ENCODE measurements at places on chromosomes 7 and 10. TPM values are rescaled to one million over a fixed set of nuclear protein-coding genes. Genes with fewer than 3 reads are reported as not detected.

Gene COX15
- polyA plus RNA-seq = 53.4 TPM

Gene MLLT10
- polyA plus RNA-seq = 55.6 TPM

DNA sequence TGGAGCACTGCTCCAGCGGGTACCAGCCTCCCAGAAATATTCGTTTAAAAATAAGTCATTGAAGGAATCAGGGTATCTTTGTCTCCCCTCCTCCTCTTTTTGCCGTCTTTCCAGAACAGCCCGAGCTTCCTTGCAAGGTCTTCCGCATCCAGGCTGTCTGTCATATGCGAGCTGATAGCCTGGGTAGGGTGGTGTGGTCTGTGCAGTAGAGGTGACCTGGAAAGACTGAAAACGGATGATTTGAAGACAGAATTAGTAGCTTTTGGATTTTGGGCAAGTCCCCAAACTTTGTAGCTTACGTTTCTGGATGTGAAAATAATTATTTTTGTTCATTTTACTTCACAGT, 480 bp downstream of the VPS50 start:
- no peak for DNase-seq

GRCh38 chr7:87510411-87510875, 35.0 kb upstream of the ABCB4 start:
- DNase-seq = no peak

DNA sequence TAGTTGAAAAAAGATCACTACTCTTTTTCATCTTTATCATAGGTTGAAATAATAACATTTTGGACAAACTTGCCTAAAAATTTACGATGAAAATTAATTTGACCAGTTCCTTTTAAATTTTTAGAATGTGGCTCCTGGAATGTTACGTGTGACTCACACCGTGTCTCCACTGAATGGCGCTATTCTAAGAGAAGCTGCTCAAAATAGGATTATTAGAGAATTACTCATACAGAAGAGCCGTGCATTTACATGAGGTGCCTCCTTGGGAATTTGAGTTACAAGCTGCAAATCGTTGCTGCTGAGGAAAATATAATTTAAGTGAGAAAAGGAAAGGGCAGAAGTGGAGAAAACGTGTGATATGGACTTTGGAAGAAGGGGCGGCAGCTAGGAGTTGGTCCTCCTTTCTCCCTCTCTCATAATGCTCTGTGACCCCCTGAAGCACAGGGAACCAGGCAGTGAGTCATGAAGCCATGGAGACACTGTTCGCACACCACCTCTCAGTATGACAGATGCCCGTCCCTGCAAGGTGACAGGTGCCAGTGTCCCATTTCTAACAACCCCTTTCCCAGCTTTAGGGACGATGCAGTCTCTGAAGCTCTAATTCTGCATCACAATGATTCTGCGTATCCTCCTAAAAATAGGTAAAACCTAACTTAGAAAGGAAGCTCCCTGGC, 323.2 kb upstream of the COBL start:
- no peak for DNase-seq

Gene LRRC4
- polyA plus RNA-seq = 18.1 TPM
